Effector memory CD8-positive, alpha-beta T cell (primary cell): ENCODE measurements at places on chromosomes 2 and 18.
A peak's percentile ranks its signal among the peaks of the same experiment; 100 is the strongest.

GRCh38 chr2:50956886-50957285 lies 75.0 kb downstream of the NRXN1 start:
- DNase-seq = no peak

DNA sequence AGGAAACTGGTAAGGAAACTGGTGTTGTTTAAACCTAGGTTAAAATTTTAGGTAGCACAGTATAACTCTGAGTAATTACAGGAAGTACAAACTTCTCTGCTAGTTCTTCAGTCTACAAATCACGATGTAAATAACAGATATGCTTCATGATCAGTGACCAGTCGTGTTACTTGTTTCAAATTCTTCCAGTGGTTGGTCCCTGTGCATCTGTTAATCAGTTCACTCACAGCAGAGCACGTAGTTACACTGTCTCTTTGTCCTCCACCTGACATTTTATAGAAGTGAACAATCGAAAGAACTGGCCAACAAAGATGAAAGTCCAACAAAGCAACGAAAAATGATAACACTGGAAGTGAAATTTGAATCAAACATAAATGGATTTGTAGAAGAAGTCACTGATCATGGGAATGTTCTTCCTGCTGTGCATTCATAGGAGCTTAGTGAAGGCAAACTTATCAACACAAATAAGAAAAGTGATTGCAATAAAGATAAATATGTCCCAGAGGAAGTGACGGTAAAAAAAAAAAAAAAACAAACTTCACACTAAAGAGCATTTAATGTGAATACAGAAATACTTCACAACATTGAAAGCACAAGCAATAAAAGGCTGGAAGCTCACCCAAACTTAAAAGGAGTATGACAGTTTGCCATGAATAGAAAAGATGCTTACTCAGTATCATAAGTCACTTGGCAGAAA lies 7.0 kb downstream of the EIF2AK2 start:
- no peak for DNase-seq

DNA sequence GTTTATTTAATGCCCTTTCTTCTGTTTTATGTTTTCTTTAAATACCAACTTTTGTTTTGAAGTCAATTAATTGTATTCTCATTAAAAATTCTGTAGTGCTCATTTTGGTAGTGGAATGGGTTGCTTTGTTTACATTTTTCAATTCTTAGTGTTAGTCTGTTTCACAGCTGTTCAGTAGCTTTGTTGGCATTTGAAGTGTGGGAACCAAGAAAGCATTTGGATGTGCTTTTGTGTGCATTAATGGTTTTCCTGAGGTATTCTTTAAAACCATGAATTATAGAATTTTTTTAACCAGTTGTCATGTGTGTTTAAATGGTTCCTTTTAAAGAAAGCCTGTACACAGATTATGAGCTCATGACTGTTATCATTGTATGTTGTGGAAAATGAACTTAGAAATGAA lies 19.7 kb downstream of the MIB1 start:
- DNase-seq = no peak

GRCh38 chr2:1047485-1047884 lies 96.8 kb downstream of the SNTG2 start:
- no peak for DNase-seq

GRCh38 chr2:209471037-209471436 lies 47.2 kb downstream of the MAP2 start:
- DNase-seq = no peak

DNA sequence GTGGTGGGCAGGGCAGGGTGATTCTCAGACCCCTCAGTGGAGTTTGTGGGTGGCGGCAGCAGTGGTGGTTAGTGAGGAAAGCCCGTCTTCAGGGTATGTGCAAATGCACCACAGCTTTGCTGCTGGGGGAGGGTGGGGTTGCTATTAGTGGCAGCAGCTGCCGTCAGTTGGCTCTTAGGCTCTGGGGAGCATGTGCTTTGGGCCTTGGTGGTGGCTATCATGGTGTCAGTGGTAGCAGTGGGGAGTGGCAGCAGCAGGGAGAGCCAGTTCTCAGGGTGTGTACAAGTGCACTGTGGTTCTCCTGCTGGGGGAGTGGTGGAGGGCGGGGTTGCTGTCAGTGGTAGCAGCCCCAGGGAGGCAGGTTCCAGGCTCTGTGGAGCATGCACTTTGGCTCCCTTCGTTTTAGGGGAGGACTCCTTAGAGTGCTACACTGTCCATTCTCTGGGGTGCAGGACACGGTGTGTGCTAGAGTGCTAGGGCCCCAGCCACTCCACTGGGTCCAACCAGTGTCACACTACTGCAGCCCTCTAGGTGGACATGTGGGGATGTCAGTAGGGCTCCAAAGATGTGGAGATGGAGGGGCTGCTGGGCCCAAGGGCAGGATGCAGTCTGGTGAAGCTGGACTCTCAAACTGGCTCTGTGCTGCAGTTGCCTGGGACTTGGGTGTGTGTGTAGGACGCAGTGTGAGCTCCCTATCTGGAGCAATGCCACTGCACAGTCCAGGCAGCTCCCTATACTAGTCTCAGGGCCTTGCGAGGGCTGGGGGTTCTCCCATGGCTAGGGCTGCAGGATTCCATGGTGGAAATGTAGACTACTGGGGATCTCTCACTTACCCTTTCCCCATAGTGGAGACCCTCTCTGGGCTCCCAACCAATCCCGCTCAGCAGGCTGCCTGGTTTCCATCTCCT lies 45.3 kb downstream of the ADCYAP1 start:
- no peak for DNase-seq

DNA sequence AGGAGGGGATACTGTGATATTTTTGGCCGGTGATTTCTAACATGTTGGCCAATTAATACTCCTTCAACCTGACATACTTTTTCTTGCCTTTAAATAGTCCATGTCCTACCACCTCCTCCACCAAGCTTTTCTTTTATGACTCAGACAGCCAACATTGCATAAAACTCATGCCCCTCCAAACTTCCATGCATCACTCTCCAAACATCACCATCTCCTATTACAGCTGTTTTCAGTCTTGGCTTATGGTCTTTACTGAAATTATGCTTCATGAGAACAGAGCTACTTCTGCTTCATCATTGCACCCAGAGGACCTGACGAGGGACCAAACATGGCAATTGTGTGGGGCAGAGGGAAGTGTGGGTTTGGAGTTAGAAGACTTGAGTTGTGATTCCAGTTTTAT lies 305.4 kb downstream of the LPIN1 start:
- DNase-seq = no peak

DNA sequence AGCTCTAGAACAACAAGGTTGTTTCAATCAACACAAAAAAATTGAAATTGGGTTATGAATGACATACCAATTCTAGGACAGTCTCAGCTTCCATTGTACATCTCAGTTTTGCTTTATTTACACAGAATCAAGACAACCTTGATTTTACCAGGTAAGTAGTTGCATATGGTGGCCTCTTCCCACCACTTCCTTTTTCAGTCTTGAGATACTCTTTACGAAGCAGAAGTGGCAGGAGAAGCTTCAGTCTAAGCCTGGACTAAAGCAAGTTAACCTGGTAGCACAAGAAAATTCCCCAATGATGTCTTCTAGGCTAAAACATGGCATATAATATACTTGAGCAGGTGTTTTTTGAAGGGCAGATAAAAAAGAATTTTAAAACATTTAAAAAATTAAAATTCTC lies 10.7 kb upstream of the FAM136A start:
- no peak for DNase-seq

DNA sequence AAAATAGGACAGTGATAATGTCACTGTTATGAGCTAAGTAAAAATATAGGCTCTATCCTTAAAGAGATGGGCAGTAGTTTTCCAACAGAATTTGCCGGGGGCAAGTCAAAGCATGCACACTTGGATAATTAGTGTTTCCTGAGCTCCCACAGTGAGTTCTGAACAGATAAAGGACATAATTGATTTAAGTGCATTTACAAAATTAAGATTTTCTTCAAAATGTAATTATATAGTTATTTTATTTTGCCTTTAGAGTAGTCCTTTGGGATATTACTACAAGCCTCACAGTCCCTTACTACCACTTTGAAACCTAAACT lies 107.6 kb downstream of the RAPGEF4 start:
- DNase-seq = no peak

DNA sequence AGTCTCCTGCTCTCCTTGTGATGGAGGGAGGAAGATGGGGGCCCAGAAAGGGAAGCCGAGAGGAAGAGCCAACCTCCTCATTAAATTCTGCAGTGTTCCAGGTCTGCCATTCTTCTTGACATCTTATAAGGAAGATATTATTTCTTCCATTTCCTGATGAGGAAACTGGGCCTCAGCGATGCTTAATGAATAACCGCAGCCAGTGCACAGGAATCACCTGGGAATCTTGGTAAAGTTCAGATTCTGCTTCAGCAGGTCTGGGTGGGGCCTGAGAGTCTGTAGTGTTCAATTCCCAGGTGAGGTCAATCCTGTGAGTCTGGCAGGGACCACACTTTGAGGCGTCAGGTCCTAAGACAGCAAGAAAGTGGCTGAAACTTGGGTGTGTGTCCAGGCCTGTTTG lies 17.3 kb downstream of the PCARE start:
- no peak for DNase-seq

DNA sequence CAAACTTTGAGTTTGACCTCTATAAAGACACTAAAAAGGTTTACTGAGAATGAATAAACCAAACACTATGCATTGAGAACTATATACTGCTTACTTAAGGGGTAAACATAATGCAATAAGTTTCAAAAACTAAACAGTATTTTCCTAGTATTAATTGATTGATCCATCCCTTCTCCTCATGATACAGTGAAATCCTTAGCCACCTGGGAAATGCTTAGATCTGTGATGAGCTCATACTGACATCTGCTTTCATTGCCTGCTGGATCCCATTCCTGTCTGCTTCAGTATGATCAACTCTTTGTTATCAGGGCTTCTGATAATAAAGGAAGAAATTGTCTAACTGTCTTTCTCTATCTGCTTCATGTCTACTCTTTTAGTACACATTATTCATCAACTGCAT lies 74.9 kb upstream of the UBE2E3 start:
- no peak for DNase-seq

- DNase-seq = no peak
Measured at GRCh38 chr2:42849311-42849710, 56.9 kb upstream of the HAAO start.

- DNase-seq = no peak
Measured at GRCh38 chr2:176999301-176999700, 213.3 kb upstream of the HNRNPA3 start.

GRCh38 chr2:152920846-152921245 lies 202.4 kb downstream of the ARL6IP6 start:
- no peak for DNase-seq

DNA sequence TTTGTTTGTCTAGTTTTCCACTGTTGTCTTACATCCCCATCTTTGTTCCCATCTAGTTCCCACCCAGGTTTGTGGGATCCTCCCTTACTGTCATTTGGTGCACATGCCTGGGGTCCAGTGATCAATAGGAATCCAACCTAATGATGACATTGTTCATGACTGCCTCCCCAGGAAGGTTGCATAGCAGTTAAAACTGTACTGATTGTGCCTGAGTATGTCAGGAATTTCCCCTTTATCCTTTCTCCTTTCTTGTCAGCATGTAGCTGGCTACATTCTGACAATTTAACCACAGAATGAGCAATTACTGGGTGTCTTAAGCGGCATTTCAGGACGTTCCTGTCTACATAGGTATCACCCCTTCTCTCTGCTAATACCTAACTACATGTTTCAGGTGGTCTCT lies 653.0 kb downstream of the CNTNAP5 start:
- no peak for DNase-seq

- DNase-seq = no peak
Measured at GRCh38 chr18:11909591-11910026, 1.5 kb upstream of the MPPE1 start.

GRCh38 chr2:113230531-113230930 lies 48.2 kb downstream of the PAX8 start:
- DNase-seq = no peak

- no peak for DNase-seq
Measured at GRCh38 chr2:127219171-127220070, 678 bp downstream of the CYP27C1 start.

- DNase-seq = no peak
Measured at GRCh38 chr18:23580677-23581367, 5.5 kb downstream of the NPC1 start.

DNA sequence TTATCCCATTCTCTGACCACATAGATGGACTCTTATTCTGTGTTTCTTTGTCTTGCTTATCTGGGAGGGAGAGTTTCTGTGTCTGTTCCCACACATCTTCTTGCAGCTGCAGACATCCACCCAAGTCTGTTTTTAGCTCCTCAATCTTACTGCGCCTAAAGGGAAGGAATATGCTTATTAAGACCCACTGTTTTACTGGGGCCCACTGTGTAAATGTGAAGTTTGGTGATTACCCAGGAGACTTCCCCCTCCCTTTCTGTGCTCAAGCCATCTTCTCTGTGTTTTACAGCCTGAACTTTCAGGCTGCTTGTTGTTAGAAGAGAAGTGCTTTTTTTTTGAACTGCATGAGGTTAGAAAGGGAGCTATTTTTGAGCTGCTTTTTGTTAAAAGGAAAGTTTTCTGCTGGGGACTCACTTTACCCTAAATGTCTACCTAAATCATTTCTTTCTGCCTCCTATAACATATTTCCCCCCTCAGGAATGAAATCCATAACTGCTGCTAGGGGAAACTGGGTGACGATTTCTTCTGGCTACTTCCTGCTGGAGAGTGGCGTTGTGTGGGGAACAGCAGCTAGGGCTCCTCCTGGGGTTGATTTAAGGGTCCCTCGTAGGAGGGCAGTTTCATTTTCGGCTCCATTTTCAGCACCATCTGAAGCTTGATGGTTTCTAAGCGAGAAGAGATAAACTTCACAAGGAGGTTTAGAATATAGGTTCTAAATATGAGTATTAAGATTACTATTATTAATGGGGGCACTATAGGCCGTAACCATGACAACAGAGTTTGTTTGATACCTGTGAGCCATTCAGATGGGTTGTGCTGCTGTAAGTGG lies 39.5 kb upstream of the GMCL1 start:
- no peak for DNase-seq

DNA sequence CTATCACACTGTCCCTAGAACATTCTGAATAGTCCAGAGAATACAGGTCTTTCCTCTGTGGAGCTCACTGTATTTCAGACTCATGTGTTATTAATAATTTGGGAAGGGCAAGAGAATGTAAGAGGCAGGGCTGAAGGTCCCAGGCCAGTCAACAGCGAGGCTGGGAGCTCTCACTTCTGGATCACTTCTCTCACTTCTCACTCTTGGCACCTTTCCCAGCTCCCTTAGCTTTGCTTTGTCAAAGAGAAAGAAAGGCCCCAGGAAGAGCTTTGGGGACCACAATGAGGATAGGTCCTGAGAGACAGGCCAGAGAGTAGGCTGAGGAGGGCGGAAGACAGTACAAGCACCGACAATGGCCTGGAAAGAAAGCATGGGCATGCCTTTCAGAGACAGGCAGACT lies 11.2 kb downstream of the EFR3B start:
- DNase-seq = no peak

- no peak for DNase-seq
Measured at GRCh38 chr2:240123821-240124650, 12.1 kb downstream of the COPS9 start.

- DNase-seq = peak; percentile 24
Measured at GRCh38 chr2:6909431-6910385, 7.5 kb upstream of the RNF144A start.
